ENCODE measurements at places on chromosomes 6 and 20. TPM values are rescaled to one million over a fixed set of nuclear protein-coding genes. Genes with fewer than 3 reads are reported as not detected.

CHMP4B gene
- total RNA-seq = 69.5 TPM

CST2 gene
- not detected for total RNA-seq

LRRC73 gene
- 0.54 TPM for total RNA-seq

DNA sequence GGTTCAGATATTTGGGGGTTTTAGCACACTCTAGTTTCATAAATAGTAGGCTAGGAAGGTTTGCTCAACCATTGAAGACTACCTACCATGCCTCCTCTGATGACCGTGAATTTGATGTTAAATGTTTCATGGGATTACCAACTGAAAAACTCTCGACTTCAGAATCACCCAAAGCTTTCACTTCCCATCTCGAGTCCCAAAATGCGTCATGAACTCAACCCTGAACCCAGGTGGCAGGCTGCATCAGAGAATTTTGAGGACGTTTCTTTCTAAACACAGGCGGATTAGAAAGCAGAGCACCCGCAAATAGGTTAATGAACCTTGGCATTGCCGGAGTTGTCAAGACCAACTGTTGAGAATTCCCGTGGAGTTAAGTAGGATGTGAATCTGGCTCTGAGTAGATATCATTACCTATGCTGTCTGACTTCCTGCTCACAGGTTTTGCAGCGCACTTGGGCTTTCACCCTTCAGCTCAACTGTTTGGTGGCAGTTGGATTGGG lies 98.4 kb upstream of the ADTRP start:
- H3K27ac ChIP-seq = no peak overlapping the region
- H3K4me3 ChIP-seq = no peak overlapping the region
- no peak for DNase-seq
- H3K36me3 ChIP-seq = no peaks in the 10 kb centered on the region
- no peaks in the 10 kb centered on the region for H3K27me3 ChIP-seq

DNA sequence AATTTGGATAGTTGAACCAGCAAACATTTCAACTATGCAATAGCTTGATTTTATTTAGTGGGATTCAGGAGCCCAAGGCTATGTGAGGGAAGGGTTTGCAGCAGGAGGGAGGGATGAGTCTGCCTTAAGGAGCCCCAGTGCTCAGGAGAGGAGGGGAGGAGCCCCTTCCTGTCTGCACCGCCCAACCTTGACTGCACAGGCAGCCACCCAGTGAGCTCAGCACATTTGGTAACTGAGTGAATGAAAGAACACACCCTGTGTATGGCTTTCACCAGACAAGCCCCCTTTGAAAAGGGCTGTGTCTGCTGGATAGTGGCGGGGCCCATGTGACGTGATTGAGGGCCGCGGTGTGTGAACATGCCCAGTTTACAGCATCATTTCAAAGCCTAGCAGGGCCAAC lies 17.0 kb downstream of the DACT2 start:
- no peaks in the 10 kb centered on the region for H3K36me3 ChIP-seq
- no peak overlapping the region for H3K4me3 ChIP-seq
- no peak overlapping the region for H3K27ac ChIP-seq
- no peak for DNase-seq

DNA sequence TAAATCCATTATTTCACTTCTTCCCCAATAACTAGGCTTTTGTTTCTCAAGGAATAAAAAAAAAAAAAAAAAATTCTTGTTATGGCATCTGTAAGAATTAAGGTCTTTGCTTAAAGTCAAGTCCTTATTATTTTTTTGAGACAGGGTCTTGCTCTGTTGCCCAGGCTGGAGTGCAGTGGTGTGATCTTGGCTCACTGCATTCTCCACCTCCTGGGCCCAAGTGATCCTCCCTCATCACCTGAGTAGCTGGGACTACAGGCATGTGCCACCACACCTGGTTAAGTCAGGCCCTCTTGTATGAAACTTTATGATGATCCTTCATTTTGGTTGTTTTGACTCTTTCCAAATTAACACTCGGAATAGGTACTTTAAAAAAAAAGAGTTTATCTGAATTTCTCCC lies 17.3 kb downstream of the DSTN start:
- peak overlapping the region; percentile 67 for H3K4me3 ChIP-seq
- H3K36me3 ChIP-seq = peaks cover 3% of the 10 kb centered on the region
- H3K27me3 ChIP-seq = no peaks in the 10 kb centered on the region
- DNase-seq = no peak
- peaks cover 74% of the 10 kb centered on the region for H3K4me1 ChIP-seq

DNA sequence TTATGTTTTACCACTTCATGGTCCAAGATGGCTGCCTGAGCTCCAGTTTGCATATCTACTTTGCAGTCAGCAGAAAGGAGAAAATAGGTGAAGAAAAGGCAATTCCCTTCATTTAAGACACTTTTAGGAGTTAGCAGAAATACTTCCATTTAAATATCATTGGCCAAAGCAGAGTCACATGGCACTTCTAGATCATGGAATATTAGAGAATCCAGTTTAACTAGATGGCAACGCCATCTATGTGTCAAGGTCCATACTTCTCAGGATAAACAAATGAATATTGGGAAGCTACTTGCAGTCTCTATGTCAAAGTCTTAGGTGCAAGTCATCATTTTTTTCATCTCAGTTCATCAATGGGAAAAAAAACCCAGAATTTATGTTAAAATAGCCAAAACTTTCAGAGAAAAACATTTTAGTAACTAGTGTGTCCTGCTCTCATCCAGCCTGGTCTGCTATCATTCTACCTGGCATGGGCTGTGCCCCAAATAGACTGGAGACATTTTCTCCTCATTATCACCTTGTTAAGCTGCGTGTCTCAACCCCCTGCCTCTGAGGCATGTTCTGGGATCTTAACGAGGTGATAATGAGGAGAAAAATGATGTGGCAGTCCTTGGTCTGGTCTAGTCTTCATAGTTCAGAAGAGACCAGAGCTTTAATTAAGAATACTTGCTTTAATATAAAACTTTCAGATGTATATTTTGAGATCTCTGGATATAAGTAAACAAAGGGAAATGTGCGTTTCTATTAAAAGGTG lies 227.3 kb downstream of the TBX18 start:
- H3K4me1 ChIP-seq = no peaks in the 10 kb centered on the region
- H3K27me3 ChIP-seq = no peaks in the 10 kb centered on the region
- H3K36me3 ChIP-seq = no peaks in the 10 kb centered on the region
- DNase-seq = no peak
- no peak overlapping the region for H3K27ac ChIP-seq

- DNase-seq = no peak
- H3K27ac ChIP-seq = no peak overlapping the region
- no peaks in the 10 kb centered on the region for H3K36me3 ChIP-seq
Measured at GRCh38 chr6:133230052-133230451, 11.1 kb upstream of the EYA4 start.

DNA sequence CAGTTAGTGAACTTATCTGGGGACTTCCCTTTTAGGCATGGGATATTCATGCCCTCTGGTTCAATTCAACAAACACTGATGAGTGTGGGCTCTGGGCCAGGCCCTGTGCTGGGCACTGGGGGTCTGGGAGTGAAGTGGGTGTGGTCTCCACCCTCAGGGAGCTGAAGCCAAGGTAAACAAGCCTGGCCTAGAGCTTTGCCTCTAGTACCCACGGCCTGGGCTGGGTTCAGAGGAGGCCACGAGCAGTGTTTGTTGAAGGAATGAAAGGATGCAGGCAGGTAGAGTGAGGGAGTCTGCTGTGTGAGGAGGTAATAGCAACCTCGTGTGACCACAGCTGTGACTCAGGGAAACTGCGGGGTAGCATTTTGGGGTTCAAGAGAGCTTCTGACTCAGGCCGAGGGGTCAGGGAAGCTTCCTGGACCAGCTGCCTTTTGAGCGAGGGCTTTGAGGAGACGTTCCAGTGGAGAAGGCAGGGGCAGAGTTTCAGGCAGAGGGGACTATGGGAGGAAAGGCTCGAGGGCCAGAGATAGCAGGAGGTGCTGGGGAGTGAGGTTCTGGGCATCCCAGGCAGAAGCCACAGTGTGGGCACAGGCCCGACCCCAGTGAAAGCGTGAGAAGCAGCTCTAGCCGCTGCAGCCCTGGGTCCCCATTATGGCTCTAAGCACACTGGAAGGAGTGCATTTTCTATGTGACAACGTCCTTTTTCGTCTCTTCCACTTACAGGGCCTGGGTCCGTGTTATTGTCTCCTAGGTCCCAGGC lies 5.6 kb downstream of the MYLK2 start:
- no peak overlapping the region for H3K27ac ChIP-seq
- H3K4me3 ChIP-seq = no peak overlapping the region
- H3K4me1 ChIP-seq = peaks cover 35% of the 10 kb centered on the region
- H3K36me3 ChIP-seq = no peaks in the 10 kb centered on the region
- no peak for DNase-seq
- no peaks in the 10 kb centered on the region for H3K27me3 ChIP-seq

DNA sequence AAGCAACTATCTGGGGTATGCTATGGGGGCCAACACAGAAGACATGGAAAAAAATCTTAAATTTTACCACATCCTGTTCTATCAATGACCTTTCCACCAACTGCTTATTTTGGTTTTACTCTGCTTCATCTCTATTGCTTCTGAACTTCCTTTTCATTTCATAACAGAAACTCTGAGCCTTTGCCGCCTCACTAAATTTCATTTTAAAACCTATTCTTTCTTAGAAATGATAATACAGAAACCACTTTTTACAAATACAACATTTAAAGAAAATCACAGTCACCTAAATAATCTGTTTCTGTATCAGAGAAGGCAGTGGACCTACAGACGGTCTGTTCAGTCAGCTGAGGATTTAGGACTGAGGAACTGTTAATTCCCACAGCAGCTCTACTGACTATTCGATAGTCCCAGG lies 117.5 kb downstream of the KCNQ5 start:
- H3K4me1 ChIP-seq = no peaks in the 10 kb centered on the region
- H3K27ac ChIP-seq = no peak overlapping the region
- no peaks in the 10 kb centered on the region for H3K27me3 ChIP-seq
- no peak for DNase-seq
- no peak overlapping the region for H3K4me3 ChIP-seq

DNA sequence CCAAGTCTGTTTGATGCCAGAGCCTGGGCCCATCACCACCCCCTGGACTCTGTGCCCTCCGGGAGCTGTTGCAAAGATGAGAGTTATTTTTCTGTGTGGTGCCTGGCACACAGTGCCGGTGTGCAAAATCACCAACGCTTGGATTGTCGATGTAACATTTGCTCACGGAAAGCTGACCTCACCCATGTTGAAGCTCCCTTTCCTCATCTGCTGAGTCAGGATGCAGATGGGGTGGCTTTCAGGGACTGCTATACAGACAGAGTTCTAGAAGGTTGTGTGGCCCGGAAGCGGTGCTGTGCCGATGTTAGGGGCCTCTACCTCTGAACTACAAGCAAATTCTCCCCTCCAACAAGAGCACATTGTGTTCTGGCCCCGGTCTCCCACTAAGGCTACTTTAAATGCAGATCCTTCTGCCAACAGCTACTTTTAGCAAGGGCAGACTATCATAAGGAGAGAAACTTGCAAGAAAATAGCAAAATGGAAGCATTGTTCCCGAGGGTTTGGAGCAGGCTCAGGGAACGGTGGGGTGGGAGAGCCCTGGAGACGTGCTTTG lies 34.0 kb downstream of the EYA2 start:
- DNase-seq = peak; percentile 17
- no peaks in the 10 kb centered on the region for H3K27me3 ChIP-seq
- peak overlapping the region; percentile 17 for H3K4me3 ChIP-seq
- peak overlapping the region; percentile 77 for H3K27ac ChIP-seq
- no peaks in the 10 kb centered on the region for H3K36me3 ChIP-seq

DNA sequence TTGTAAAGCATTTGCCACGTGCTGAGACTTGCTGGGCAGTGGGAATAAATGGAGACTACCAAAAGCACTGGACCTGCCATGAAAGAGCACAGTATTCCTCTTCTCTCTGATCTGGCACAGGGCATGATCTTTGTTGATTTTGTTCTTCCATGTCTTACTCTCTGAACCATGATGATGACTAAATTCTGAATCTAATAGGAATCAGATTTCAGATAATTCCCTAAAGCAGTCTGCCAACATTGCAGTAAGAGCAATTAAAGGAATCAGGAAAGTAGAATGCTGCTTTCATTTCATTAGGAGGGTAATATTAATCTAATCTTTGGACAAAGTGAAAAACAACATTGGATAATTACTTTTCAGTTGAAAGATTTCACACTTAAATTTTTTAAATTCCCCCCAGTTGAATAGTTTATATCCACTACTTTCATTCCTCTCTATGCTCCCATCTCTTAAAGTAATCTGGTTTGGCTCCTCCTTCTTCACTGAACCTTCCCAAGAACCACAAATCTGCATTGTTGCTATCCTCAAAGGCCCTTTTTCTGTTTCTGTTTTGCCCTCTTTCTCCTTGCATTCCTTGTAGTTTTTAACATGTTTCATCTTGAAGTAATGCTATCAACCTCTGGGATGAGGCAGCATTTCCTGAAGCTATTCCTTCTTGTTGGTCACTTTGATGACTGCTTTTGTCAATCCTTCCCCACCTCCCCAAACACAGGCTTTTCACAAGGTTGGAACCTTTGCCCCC lies 243.2 kb upstream of the TENT5A start:
- no peaks in the 10 kb centered on the region for H3K27me3 ChIP-seq
- DNase-seq = no peak
- peak overlapping the region; percentile 86 for H3K27ac ChIP-seq

GRCh38 chr6:146090474-146090873 lies 61.6 kb downstream of the GRM1 start:
- no peaks in the 10 kb centered on the region for H3K36me3 ChIP-seq
- no peak for DNase-seq
- H3K27me3 ChIP-seq = no peaks in the 10 kb centered on the region
- H3K4me3 ChIP-seq = no peak overlapping the region
- H3K27ac ChIP-seq = no peak overlapping the region
- no peaks in the 10 kb centered on the region for H3K4me1 ChIP-seq

DNA sequence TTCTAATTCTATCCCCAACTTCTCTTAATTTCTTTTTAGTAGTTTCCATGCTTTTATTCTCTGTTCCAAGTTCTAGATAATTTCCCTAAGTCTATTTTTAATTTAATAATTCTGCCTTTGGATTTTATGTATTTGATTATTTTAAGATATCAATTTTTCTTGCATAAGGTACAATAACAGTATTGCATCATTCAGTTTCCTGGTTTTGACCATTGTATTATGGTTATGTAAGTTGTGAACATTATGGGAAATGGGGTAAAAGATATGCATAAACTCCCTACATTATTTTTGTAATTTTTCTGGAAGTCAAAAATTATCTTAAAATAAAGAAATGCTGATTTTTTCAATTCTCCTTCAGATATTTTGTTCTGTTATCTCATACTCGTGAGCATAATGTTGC lies 21.1 kb upstream of the CENPW start:
- H3K27me3 ChIP-seq = no peaks in the 10 kb centered on the region
- H3K27ac ChIP-seq = no peak overlapping the region
- DNase-seq = no peak
- H3K4me1 ChIP-seq = no peaks in the 10 kb centered on the region
- no peaks in the 10 kb centered on the region for H3K36me3 ChIP-seq
- no peak overlapping the region for H3K4me3 ChIP-seq

Measured in thoracic aorta (tissue), 2 donors.